Fibroblast of the aortic adventitia (primary cell): ENCODE measurements at places on chromosomes 12 and 14. TPM values are rescaled to one million over a fixed set of nuclear protein-coding genes. Genes with fewer than 3 reads are reported as not detected.

DNA sequence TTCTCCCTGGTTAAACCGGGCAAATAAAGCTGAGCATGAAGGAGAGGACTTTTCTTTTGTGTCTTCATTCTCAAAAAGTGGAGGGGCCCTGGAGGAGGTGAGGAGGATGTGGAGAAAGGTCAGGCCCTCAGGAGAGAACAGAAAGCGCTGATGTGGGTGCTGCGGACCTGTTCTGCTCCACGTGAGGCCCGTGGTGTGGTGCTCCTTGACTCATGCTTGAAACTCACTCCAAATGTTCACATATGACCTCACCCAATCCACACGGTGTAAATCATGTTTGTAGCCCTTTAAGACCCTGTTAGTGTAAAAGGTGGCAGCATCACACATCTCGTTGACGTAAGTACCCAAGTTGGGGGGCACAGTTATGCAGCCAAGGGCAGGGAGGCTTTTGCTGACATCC lies 126.2 kb downstream of the FOXN3 start:
- DNase-seq: no peak

- no peak for DNase-seq
These were observed 420.7 kb downstream of the ADAMTS20 start for GRCh38 chr12:43131301-43131700.

GRCh38 chr12:84982888-84983287 lies 53.2 kb downstream of the TSPAN19 start:
- no peak for DNase-seq

- peak; percentile 99 for DNase-seq
These were observed 3.4 kb downstream of the GALNT16 start for GRCh38 chr14:69263364-69263763.

KRT75 gene
- not detected in 2 replicates for total RNA-seq

PTGER2 gene
- total RNA-seq: 1.6 and 50.1 TPM in 2 replicates

GUCY2C gene
- total RNA-seq: not detected in 2 replicates
